ENCODE measurements at places on chromosomes 1 and 21. TPM values are rescaled to one million over a fixed set of nuclear protein-coding genes. Genes with fewer than 3 reads are reported as not detected.

- DNase-seq = peak; percentile 52
Measured at GRCh38 chr1:221045842-221046831, 166.9 kb downstream of the HLX start.

DNA sequence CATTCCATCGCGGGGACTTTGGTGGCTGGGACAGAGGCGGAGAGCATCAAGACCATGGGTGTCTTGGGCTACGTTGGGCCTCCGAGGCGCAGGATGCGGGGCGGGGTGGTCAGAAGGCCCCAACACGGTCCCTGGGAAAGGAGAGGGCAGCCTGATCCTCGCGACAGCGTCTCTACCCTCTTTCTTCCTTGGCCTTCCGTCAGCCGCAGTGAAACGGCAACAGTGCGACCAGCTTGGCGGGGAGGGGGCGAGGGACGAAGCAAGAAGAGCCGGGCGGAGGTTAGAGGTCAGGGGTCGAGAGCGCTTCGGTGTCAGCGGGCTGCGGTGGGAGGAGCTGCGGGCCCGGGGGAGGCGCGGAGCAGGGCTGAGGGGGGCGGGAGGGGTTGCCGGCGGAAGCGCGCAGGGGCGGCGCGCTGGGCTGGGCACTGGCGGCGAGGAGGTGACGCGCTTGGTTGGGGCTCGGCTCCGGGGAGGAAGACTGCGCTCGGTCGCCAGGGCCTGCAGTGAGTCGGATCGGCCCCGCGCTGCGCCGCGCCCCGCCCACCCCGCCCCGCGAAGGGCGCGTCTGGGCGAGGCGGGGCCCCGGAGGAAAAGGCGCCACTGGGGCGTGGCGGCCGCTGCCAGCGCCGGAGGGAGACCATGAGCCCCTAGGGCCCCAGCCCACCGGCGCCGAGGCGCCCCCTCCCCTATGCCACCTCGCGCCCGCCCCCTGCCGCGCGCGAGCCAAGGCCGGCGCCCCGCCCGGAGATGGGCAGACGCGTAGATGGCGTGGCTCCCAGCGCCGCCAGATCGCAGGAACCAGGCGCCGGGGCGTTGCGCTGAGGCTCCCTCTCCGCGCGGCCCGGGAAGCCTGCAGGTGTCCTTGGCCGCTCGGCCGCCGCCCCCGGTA is at the start of gene KCNC4:
Gene KCNC4 (plus strand): TSS at position 600 of the 889 bp plus-strand sequence. CDS start 1,186 bp downstream, outside the sequence.
- peak; percentile 85 for DNase-seq

GRCh38 chr21:32578107-32578691 is 7.1 kb downstream of the TCP10L start:
- peak; percentile 28 for DNase-seq

GRCh38 chr1:36602184-36602583 is 119.5 kb upstream of the CSF3R start:
- no peak for DNase-seq

- peak; percentile 63 for DNase-seq
Measured at GRCh38 chr1:115429884-115430283, 91.8 kb upstream of the NGF start.

DNA sequence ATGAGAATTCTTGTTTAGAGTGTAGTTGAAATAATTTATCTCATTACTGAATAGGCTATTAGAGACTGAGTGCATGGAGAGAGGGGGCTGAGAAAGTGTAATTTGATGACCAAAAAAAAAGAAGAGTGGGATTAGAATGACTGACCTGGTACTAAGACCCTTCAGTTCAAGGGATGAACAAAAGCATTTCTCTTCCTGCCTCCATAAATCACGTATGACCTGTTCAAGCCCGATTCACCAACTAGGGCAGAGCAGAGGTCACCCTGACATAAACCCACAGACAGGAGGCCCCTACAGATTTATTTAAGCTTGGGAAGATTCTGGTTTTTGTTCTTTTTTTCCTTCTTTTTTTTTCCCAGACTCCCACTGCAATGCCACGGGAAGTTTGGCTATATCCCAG is 123.7 kb upstream of the COP1 start:
- DNase-seq = no peak

DNA sequence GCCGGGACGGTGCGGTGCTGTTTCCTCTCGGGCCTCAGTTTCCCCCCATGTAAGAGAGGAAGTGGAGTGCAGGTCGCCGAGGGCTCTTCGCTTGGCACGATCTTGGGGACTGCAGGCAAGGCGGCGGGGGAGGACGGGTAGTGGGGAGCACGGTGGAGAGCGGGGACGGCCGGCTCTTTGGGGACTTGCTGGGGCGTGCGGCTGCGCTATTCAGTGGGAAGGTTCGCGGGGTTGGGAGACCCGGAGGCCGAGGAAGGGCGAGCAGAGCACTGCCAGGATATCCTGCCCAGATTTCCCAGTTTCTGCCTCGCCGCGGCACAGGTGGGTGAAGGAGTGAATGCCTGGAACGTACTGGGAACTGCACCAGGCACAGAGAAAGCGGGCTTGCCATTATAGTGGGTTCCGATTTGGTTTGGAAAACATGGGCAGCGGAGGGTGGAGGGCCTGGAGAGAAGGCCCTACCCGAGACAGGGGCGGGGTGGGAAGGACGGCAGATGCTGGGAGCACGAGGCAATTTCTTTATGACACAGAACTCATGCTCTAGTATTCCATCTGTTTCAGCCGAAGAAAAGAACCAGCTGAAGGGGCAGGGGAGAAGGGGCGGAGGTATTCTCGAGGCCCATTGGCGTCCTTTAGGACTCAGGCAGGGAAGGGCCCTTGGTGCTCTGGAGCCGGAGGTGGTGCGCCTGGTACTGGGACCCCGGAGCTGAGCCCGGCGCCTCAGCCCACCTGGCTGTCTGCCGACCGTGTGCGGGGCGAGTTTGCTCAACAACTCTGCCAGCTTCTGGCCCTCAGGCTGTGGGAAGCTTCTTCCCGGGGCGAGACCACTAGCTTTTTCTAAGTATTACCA is 960 bp downstream of the PCSK9 start:
- no peak for DNase-seq

DNA sequence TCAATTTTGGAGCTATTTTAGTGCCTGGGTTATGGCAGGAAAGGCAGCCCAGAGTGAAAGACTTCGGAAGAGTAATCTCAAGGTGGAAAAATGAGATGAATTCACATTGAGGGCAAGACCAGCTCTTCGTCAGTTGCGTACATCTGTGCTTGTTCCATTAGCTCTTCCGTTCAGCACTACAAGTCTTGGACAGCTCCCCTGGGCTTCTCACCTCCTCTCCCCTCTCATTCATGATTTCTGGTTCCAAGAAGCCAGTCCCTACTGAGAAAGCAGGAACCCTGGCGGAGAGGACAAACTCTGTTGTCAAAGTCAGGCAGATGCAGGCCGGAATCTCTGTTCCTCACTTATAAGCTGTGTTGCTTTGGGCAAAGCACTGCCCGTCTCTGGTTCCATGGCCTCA is 76.5 kb downstream of the ACTL8 start:
- peak; percentile 60 for DNase-seq

DNA sequence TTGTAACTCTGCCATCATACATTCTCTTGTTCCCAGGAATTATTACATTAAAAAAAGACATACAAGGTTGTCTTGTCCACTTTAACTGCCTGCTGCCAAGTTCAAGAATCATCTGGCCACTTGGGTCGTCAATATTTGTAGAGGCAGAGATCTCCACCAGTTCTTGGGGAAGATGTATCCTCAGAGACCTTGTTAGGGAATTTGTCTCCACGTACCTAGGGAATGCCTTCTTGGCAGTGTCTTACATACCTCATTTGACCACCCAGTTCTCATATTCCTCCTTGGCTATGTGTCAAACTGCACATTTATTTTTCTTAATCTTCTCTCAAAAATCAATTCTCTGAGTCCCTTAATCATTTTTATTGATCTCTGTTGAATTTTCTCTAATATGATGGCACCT is 266.0 kb downstream of the SPATA17 start:
- no peak for DNase-seq

DNA sequence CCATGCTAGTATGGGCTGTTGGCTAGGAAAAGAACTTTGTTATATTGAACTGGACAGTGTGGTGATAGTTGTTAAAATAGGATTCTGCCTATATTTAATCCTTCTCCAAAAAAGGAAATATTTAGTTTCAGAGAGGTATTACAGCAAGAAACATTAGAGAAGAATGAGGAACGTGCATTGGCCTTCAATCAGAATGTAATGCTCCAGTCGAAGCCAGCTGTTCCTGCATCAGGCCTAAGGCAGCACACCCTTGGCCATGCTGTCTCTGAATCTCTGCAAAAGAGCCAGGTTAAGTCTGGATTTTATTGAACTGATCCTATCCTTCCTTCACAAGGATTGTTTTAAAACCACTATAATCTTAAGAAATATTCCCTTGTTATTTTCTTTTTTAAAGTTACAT is 35.3 kb upstream of the RALGPS2 start:
- DNase-seq = no peak

GRCh38 chr1:5857011-5857410 is 135.2 kb downstream of the NPHP4 start:
- DNase-seq = no peak

- no peak for DNase-seq
Measured at GRCh38 chr1:61626816-61627215, 98.1 kb downstream of the TM2D1 start.

DNA sequence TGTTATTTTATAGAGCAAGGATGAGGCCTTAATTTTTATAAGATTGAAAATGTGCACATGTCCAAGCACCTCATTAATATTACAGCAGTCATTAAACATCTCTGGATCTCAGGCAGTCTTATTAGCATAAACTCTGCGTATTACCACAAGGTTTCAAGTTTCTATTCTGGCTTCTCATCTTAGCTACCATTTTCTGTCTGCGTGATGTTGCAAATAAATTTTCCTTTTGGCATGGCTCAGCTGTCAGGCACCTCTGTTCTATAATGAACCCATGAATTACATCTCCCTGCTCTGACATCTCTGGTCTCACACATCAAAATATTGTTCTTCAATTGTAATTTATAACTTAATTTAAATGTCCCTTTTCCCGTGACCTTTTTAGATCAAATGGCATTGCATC is 156.5 kb downstream of the SLC45A1 start:
- DNase-seq = no peak

- DNase-seq = no peak
Measured at GRCh38 chr1:231781892-231782291, 155.3 kb downstream of the DISC1 start.

DNA sequence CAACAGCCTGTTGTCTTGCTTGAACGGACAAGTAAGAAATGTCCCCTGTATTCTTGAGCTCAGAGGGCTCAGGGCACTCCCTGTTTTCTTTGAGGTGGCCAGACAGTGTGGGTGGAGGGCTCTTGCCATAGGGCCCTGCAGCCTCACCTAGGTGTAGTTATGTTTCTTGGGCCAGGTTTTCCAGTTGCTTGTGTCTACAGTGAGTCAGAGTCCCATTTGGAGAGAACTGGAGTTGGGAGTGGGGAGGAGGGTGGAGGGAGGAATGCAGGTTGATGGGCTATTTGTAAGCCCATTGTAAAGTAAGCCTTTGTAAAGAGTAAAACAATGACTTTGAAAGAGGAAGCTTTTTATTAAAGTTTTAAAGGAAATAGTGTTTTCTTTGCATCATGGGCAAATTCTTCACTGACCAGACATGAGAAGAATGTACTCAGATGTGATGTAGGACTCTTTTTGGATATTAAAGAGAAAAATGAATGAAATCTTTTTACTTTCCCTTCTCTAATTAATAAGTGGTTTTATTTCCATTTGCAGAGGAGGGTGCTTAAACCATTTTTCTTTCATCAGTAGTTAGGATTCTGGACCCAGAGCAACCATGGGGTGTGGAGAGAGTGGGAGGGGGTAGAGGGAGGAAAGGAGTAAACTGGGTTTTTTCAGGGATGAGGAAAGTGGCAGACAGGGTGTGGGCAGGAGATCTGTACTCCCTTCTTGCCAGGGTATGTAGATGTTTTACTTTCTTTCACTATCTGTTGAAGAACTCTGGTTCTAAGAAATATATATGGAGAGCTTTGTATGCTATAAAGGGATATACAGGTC is 45.1 kb upstream of the MACF1 start:
- DNase-seq = no peak

GRCh38 chr1:213987422-213987926 is 299 bp upstream of the PROX1 start:
- no peak for DNase-seq

GRCh38 chr1:28126783-28127490 is 38.5 kb upstream of the EYA3 start:
- no peak for DNase-seq

- DNase-seq = no peak
Measured at GRCh38 chr1:204502241-204502640, 7.6 kb upstream of the PIK3C2B start.

TNFRSF14 gene
- total RNA-seq = 26.8 TPM

FAM72C gene
- 0.29 TPM for total RNA-seq

ITLN2 gene
- total RNA-seq = not detected

PLPPR4 gene
- total RNA-seq = 0.29 TPM

RCSD1 gene
- 0.12 TPM for total RNA-seq

LAMC1 gene
- total RNA-seq = 133 TPM

GNG4 gene
- 2.0 TPM for total RNA-seq

GABRD gene
- 1.3 TPM for total RNA-seq

TRAF3IP3 gene
- total RNA-seq = not detected

AMY1B gene
- not detected for total RNA-seq

All from RPMI7951 (cell line).